ENCODE measurements at places on chromosomes 7 and 10.

- no peak overlapping the region for H3K4me3 ChIP-seq
- DNase-seq = no peak
- H3K27ac ChIP-seq = no peak overlapping the region
- no peaks in the 10 kb centered on the region for H3K27me3 ChIP-seq
- H3K4me1 ChIP-seq = no peaks in the 10 kb centered on the region
Observed at GRCh38 chr10:20768843-20769242, 128.3 kb downstream of the NEBL start.

DNA sequence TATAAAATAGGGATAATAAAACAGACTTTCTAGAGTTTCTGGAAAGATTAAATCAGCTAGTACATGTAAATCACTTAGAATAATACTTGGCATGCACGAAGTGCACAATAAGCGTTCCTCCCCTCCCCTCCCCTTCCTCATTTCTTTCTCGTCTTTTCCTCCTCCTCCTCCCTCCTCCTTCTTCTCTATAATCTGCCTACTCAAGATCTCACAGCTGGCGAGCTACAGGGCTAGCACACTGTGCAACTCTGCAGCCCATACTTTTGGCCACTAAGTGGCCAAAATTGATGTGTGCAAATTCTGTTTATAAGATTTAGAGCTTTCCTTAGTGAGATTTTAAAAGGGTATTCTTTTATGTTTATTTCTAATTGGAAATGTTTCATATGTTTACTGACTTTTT, 565.3 kb downstream of the PHTF2 start:
- no peak for DNase-seq
- no peak overlapping the region for H3K27ac ChIP-seq
- no peak overlapping the region for H3K4me3 ChIP-seq
- no peaks in the 10 kb centered on the region for H3K36me3 ChIP-seq

DNA sequence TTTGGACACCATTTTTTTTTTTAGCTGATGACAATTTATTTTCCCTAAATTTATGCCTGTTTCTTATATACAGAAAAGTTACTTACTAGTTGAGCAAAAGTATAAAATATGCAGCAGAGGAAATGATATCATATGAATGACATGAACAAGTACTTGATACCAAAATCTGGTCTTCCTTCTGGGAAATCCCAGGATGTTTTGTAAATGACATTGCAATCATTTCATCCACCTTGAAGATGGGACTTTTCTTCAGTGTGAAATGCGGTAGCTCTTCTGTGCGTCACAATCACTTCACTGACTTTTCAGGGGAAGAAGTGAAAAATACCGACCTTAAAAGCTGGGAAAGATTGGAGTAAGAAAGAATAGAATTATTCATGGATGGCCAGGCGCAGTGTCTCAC, 23.8 kb downstream of the C1QL3 start:
- H3K4me3 ChIP-seq = no peak overlapping the region
- H3K36me3 ChIP-seq = no peaks in the 10 kb centered on the region
- no peaks in the 10 kb centered on the region for H3K27me3 ChIP-seq
- no peaks in the 10 kb centered on the region for H3K4me1 ChIP-seq
- no peak for DNase-seq

GRCh38 chr7:102864958-102865357, 47.8 kb upstream of the LRRC17 start:
- H3K4me3 ChIP-seq = no peak overlapping the region
- H3K4me1 ChIP-seq = no peaks in the 10 kb centered on the region
- no peaks in the 10 kb centered on the region for H3K27me3 ChIP-seq
- no peaks in the 10 kb centered on the region for H3K36me3 ChIP-seq

Measured in gastrocnemius medialis (tissue), 4 donors.